ENCODE measurements at places on chromosomes 2 and 18.
A peak's percentile ranks its signal among the peaks of the same experiment; 100 is the strongest.

- no peak for DNase-seq
Measured at GRCh38 chr2:49174750-49175149, 20.4 kb upstream of the FSHR start.

- peak; percentile 98 for DNase-seq
Measured at GRCh38 chr18:361941-362310, 94.1 kb upstream of the THOC1 start.

- DNase-seq = no peak
Measured at GRCh38 chr2:112194028-112194427, 55.8 kb downstream of the FBLN7 start.

DNA sequence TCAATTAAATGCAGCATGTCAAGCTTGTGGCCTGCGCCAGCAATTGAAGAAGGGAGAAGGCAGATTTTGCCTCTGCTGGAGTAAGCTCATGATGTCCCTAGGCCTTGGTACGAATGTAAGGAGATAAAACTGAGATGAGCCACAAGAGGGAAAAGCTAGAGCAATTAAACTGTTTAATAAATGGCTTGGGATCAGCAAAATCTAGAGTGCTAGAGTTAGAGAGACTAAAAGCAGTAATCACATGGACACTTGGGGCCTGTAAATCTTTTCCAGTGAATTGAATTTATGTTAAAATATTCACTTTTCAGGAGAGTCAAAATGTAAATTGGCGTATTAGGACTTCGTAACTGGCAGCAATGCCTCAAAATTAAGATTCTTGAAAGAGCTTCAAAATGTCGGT is 86.2 kb downstream of the CDK15 start:
- DNase-seq = no peak

DNA sequence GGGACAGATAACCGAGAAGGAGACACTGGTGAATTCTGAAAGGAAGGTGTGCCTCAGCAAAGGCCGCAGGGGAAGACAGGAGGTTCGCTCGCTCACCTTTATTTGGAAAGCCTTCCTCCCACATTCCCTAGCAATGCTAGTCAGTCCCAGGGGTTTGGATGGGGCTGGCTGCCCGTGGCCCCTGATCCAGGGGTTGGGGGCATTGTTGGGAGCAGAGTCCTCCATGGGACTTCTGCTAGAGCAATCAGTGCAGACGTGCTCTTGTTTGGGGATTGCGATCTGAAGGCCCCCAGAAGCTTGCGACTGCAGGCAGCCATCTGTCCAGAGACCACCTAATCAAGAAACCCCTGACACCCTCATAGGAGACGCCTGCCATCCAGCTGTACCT is 6.0 kb upstream of the CYP27C1 start:
- no peak for DNase-seq

GRCh38 chr18:67694787-67695186 is 178.3 kb upstream of the DSEL start:
- no peak for DNase-seq
